Activated T-helper 17 cell treated with anti-CD3 and anti-CD28 coated beads, Interleukin-2, amount 50 U/mL, for 72 hours (primary cell): ENCODE measurements at places on chromosomes 1 and 21. TPM values are rescaled to one million over a fixed set of nuclear protein-coding genes. Genes with fewer than 3 reads are reported as not detected.

DNA sequence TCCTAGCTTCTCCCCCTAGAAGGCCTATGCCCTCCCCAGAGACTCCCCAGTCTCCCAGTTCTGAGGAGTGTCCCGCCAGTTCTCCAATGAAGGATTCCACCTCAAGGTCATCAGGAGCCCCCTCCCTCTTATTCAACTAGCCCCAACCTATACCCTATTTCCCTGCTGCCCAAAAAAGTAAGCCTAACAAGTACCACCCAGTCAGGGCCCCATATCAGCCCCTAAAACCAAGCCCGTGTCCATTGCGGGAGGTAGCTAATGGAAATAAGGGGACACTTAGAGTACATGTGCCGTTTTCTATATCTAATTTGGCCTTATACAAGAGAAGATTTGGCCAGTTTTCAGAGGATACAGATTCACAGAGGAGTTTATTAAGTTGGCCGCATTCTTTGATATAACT lies 416.2 kb downstream of the MATN1 start:
- H3K4me3 ChIP-seq, result no peak overlapping the region
- H3K4me1 ChIP-seq, result no peaks in the 10 kb centered on the region
- no peaks in the 10 kb centered on the region for H3K36me3 ChIP-seq
- no peak overlapping the region for H3K27ac ChIP-seq
- ATAC-seq, result no peak
- H3K27me3 ChIP-seq, result peaks cover 34% of the 10 kb centered on the region

The HCRTR1 gene
- not detected for total RNA-seq

The LCE1F gene
- total RNA-seq, result not detected

- no peak overlapping the region for H3K4me3 ChIP-seq
- H3K27me3 ChIP-seq, result peaks cover 19% of the 10 kb centered on the region
- H3K27ac ChIP-seq, result no peak overlapping the region
- H3K4me1 ChIP-seq, result no peaks in the 10 kb centered on the region
- ATAC-seq, result no peak
- no peaks in the 10 kb centered on the region for H3K36me3 ChIP-seq
Observed at GRCh38 chr1:162846256-162847212, 14.4 kb downstream of the CCDC190 start.

- H3K4me3 ChIP-seq, result no peak overlapping the region
- H3K27me3 ChIP-seq, result no peaks in the 10 kb centered on the region
- no peak for ATAC-seq
- H3K4me1 ChIP-seq, result no peaks in the 10 kb centered on the region
- H3K27ac ChIP-seq, result no peak overlapping the region
Observed at GRCh38 chr1:42723511-42723910, 16.5 kb downstream of the CLDN19 start.

DNA sequence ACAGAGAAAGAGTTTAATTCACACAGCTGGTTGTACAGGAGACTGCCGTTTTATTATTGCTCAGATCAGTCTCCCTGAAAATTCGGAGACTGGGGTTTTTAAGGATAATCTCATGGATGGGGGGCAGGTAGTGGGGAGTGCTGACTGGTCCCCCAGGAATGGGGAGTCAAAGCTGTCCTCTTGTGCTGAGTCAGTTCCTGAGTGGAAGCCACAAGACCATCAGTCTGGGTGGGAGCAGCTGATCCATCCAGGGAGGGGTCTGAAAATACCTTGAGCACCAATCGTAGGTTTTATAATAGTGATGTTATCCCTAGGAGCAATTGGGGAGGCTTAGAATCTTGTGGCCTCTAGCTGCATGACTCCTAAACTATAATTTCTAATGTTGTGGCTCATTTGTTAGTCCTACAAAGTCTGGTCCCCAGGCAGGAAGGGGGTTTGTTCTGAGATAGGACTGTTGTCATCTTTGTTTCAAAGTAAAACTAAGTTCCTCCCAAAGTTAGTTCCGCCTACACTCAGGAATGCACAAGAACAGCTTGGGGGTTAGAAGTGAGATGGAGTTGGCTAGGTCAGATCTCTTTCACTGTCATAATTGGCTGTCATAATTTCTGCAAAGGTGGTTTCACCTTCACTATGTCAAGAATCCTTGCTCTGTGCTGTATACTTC lies 50.3 kb downstream of the TRAF5 start:
- peak overlapping the region; percentile 80 for H3K27ac ChIP-seq
- peaks cover 42% of the 10 kb centered on the region for H3K4me1 ChIP-seq

- H3K4me1 ChIP-seq, result no peaks in the 10 kb centered on the region
- H3K27ac ChIP-seq, result no peak overlapping the region
- H3K4me3 ChIP-seq, result no peak overlapping the region
- no peak for ATAC-seq
Observed at GRCh38 chr21:39918558-39918957, 51.3 kb downstream of the PCP4 start.

DNA sequence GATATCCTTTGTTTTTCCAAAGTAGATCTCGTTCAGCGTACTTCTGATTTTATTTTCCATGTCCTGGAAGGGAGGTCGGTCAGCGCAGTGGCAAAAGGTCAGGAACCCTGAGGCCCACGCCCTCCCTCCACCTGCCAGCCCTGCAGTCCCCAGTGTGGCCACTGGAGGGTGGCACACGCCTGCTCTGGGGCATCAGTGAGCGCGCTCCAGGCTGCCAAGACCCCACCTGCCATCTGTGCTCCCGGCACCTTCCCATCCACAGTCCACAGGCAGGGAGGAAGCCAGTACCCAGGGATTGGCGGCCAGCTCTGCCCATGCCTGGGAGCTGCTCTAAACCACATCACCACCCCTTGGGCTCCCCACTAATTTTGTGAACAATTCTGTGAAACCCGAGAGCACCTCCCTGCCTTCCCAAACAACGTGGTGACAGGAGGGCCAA lies 32.3 kb downstream of the SLC66A1 start:
- H3K27me3 ChIP-seq, result no peaks in the 10 kb centered on the region
- peak; percentile 55 for ATAC-seq
- peaks cover 3% of the 10 kb centered on the region for H3K4me1 ChIP-seq
- H3K27ac ChIP-seq, result no peak overlapping the region
- no peak overlapping the region for H3K4me3 ChIP-seq

The CKS1B gene
- total RNA-seq, result 162 TPM

GRCh38 chr1:182249201-182249676 lies 142.4 kb downstream of the GLUL start:
- peaks cover 23% of the 10 kb centered on the region for H3K4me1 ChIP-seq
- peak overlapping the region; percentile 46 for H3K4me3 ChIP-seq
- ATAC-seq, result peak; percentile 91
- H3K27me3 ChIP-seq, result peaks cover 9% of the 10 kb centered on the region

The GLRX2 gene
- total RNA-seq, result 15.1 TPM

The MSH4 gene
- total RNA-seq, result 0.95 TPM

DNA sequence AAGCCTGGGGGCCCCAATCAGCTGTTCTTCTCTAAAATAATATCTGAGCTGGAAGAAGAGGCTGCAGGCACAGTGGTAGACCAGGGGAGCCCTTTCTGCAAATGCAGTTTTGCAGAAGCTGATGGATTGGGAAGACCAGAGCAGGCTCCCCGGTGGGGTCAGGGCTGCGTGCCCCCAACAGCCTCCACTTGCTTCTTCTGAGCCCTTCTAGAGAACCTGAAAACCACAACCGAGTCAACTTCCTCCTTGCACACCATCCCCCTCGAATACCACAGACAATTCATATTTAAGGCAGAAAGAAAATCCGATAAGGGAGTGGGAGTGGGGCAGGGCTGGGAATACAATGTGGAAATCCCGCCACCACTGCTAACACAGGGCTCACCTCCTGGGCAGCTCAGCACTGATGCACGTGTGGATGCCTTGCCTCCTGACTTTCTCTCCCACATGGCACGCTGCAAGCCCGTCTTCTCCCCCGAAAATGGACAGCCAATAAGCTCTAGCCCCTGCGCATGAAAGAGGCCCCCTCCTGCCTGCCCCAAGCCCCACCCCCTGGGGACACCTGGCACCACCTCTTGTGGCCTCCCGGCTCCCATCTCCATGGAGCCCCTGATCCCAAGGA lies 25.4 kb upstream of the ALDH4A1 start:
- H3K4me3 ChIP-seq, result peak overlapping the region; percentile 83
- no peaks in the 10 kb centered on the region for H3K27me3 ChIP-seq
- peak overlapping the region; percentile 96 for H3K27ac ChIP-seq
- ATAC-seq, result peak; percentile 47
- no peaks in the 10 kb centered on the region for H3K36me3 ChIP-seq

DNA sequence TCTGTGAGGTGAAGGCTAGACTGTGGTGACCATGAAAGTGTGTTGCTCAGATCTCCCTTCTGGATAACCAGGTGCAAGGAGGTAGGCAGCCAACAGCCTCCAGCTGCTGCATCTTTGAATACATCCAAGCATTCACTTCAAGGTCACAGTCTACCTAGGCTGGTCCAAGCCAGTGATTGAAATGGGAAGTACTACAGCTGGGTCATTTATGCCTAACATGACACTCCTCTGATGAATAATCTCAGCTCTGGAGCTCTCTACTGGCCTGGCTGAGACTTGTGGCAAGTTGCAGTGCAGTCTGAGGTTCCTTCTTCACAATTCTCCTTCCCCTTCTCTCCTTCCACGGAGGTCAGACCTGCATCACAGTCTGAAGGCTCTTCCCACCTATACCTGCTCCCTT lies 35.0 kb upstream of the ARHGAP29 start:
- no peak overlapping the region for H3K27ac ChIP-seq
- ATAC-seq, result no peak
- no peaks in the 10 kb centered on the region for H3K36me3 ChIP-seq

GRCh38 chr1:218361298-218362065 lies 16.3 kb downstream of the TGFB2 start:
- H3K27ac ChIP-seq, result no peak overlapping the region
- no peaks in the 10 kb centered on the region for H3K4me1 ChIP-seq
- no peak overlapping the region for H3K4me3 ChIP-seq
- no peaks in the 10 kb centered on the region for H3K27me3 ChIP-seq
- no peak for ATAC-seq

DNA sequence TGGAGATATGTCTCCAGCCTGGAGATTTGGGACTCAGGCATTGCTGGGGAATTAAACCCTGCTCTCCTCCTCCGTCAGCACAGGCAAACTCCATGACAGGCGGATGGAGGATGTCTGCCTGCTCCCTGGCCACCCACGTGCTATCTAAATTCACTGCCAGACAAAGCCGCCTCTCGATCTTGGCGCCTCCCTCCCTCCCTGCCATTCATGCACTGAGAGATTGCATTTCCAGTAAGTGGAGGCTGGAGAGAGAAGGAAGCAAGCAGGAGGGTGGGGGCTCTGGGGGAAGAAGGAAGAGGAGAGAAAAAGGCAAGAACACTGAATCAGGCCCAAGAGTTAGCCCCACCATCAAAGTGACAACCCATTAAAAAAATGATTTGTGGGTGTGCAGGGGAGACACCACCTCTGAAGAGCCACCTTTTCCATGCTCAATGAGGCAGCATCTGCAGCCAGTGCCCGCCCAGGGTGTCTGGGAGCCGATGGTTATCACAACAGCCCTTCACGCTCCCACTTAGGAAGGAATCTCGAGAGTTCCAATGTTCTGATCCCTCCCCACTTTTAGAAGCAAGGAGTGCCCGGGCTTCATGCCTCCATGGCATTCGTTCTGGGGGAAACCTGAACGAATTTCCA lies 183.0 kb downstream of the HIVEP3 start:
- H3K4me1 ChIP-seq, result peaks cover 44% of the 10 kb centered on the region
- H3K27ac ChIP-seq, result no peak overlapping the region
- no peak for ATAC-seq
- H3K27me3 ChIP-seq, result no peaks in the 10 kb centered on the region
- H3K4me3 ChIP-seq, result no peak overlapping the region

DNA sequence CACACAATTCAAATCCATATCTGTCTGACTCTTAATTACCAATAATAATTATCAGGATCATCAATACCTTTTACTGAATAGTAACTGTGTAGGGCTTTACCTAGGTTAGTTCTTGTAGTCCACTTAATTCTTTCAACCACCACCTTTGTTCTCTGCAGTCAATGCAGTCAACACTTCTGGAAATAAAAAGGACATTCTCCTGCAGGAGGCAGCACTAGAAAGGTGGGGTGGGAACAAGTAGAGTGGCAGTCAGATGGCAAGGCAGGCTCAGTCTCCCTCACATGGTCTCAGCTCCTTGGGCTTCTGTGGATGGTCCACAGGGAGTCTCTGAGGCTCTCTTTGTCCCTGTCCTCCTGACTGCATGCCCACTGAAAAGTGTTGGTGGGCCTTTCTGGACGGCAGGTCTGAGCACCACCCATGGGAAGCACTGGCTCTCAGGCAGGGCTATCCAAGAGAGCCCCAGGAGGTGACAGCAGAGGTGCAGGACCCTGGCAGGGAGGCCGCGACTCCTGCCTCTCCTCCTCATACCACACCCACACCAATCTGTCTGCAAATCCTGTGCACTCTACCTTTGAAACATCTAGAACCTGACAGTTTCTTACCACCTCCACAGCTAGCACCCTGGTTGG lies 237.3 kb downstream of the FOXD2 start:
- no peaks in the 10 kb centered on the region for H3K4me1 ChIP-seq
- H3K36me3 ChIP-seq, result no peaks in the 10 kb centered on the region
- no peak overlapping the region for H3K27ac ChIP-seq
- no peak for ATAC-seq
- peaks cover 32% of the 10 kb centered on the region for H3K27me3 ChIP-seq
- H3K4me3 ChIP-seq, result no peak overlapping the region

DNA sequence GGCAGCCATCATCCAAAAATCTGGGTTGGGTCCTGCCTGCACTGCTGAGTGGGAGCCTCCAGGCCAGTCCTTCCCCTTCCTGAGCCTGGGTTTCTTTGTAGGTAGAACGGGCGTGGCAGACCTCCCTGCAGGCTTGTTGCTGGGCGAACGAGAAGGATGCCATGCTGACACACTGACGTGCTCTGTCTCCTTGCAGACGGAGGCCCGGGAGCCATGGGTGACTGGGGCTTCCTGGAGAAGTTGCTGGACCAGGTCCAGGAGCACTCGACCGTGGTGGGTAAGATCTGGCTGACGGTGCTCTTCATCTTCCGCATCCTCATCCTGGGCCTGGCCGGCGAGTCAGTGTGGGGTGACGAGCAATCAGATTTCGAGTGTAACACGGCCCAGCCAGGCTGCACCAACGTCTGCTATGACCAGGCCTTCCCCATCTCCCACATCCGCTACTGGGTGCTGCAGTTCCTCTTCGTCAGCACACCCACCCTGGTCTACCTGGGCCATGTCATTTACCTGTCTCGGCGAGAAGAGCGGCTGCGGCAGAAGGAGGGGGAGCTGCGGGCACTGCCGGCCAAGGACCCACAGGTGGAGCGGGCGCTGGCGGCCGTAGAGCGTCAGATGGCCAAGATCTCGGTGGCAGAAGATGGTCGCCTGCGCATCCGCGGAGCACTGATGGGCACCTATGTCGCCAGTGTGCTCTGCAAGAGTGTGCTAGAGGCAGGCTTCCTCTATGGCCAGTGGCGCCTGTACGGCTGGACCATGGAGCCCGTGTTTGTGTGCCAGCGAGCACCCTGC lies 1.4 kb downstream of the GJA4 start:
- H3K36me3 ChIP-seq, result no peaks in the 10 kb centered on the region
- no peak overlapping the region for H3K4me3 ChIP-seq
- peaks cover 6% of the 10 kb centered on the region for H3K4me1 ChIP-seq

GRCh38 chr1:231541842-231542241 lies 13.4 kb downstream of the TSNAX start:
- ATAC-seq, result no peak
- no peaks in the 10 kb centered on the region for H3K27me3 ChIP-seq
- no peak overlapping the region for H3K4me3 ChIP-seq
- H3K27ac ChIP-seq, result no peak overlapping the region

The LCE3D gene
- total RNA-seq, result not detected
